Progenitor cell of endocrine pancreas (in vitro differentiated cells): ENCODE measurements at places on chromosomes 11 and 22.

- no peak for DNase-seq
Measured at GRCh38 chr22:29225422-29226090, 19.9 kb downstream of the EMID1 start.

- peak; percentile 3 for DNase-seq
Measured at GRCh38 chr22:49299821-49300231, 527.8 kb downstream of the BRD1 start.

- DNase-seq, result no peak
Measured at GRCh38 chr11:9756461-9756860, 92.6 kb downstream of the SWAP70 start.

GRCh38 chr11:19117760-19118097 is 761 bp downstream of the ZDHHC13 start:
- DNase-seq, result no peak

DNA sequence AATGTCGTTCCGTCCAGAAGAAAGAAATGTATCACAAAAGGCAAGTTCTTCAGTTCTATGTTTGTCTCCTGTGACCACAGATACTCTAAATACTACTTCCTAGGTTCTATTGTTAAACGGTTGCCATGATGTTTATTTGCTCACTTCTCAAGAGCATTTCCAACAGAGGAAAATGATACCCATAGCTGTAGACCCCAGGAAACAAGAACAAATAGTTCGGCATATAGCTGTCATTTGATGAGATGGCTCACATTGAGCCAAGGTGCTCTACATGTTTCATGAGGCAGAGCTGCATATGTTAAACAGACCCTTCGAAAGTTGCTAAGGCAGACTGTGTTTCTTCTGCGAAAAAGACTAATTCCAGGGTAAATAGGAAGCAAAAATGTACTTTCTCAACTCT is 15.4 kb upstream of the ANGPTL5 start:
- no peak for DNase-seq

- no peak for DNase-seq
Measured at GRCh38 chr11:79942646-79943045, 501.8 kb upstream of the TENM4 start.

GRCh38 chr11:60985991-60986915 is 14.8 kb downstream of the CD6 start:
- no peak for DNase-seq

DNA sequence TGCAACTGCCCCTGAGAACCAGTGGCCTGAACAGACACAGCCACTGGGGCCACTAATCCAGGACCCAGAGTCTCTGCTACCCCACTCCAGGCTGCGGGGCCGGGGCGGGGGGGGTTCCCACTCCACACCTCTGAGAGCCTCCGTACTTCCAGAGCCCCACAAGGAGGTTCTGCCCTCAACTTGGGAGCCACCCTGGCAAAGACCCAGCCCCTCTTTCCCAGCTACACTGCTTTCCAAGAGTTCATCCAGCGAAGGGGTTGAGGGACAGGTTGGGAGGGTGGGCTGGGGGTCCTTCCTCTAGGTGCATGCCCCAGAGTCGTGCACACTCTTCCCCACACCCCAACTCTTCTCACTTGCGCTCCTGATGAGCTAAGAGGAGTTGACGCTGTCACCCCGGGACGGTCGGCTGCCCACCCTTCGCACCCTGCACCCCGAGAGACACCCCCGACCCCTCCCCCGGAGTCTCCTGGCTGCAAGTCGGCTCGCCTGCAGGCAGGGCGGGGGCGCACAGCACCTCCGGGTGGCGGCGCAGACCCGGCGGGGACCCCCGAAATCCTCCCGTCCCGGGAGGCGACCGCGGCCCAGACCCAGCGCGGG is 531 bp downstream of the RAB3IL1 start:
- DNase-seq, result no peak

- no peak for DNase-seq
Measured at GRCh38 chr11:114396916-114397315, 3.4 kb downstream of the C11orf71 start.

DNA sequence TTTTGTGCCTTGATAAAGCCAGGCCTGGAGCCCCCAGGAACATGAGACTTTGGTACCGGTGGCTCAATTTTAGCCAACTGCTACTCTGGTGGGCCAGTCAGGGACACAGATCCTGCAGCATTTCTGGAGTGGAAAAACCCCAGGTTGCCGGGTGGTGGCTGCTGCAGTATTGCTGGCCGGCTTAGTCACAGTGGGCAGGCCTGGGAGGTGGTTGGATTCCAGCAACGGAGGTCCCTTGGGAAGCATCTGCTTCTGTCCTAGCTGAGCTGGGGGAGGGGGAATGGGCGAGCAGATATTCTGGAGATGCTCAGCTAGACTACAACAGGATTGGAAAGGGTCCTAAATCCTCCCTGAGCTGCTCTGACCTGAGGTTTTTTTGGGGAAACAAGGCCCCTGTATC is 31.6 kb upstream of the ACCSL start:
- DNase-seq, result no peak

- no peak for DNase-seq
Measured at GRCh38 chr11:7528514-7529049, 14.8 kb downstream of the PPFIBP2 start.

- no peak for DNase-seq
Measured at GRCh38 chr22:44020981-44021380, 3.1 kb upstream of the PARVB start.

DNA sequence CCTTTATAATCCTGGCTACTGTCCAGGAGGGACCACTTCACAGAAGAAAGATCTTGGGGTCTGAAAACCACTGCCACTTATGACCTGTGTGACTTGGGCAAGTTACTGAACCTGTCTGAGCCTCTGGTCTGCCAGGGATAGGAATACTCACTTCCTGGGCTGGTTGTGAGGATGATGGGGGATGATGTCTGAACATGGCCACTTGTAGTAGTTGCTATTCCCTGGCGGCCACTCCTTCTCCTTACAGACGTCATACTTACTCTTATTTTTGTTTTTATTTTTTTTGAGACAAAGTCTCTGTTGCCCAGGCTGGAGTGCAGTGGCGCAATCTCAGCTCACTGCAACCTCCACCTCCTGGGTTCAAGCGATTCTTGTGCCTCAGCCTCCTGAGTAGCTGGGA is 26.1 kb downstream of the CD82 start:
- DNase-seq, result no peak

- no peak for DNase-seq
Measured at GRCh38 chr11:115579181-115579825, 75.1 kb upstream of the CADM1 start.

DNA sequence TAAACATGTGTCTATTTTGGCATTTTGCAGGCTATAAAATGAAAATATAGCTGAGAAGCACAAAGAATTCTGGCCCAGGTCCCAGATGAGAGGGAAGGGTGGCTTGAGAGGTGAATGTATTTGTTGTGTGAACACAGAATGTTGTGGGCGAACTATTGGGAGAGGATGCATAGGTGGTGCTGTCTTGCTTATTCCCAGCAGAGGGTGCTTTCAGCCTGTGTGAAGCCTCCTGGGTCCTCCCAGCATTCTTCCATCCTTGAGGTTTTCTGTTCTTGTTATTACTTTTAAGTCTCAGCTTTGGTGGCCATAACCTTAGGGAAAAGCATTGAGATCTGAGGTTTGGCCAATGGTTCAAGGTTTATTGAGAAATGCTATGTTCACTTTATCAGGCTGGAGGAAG is 108.7 kb upstream of the SNX19 start:
- DNase-seq, result no peak

GRCh38 chr22:29747832-29748231 is 19.0 kb downstream of the ZMAT5 start:
- no peak for DNase-seq

DNA sequence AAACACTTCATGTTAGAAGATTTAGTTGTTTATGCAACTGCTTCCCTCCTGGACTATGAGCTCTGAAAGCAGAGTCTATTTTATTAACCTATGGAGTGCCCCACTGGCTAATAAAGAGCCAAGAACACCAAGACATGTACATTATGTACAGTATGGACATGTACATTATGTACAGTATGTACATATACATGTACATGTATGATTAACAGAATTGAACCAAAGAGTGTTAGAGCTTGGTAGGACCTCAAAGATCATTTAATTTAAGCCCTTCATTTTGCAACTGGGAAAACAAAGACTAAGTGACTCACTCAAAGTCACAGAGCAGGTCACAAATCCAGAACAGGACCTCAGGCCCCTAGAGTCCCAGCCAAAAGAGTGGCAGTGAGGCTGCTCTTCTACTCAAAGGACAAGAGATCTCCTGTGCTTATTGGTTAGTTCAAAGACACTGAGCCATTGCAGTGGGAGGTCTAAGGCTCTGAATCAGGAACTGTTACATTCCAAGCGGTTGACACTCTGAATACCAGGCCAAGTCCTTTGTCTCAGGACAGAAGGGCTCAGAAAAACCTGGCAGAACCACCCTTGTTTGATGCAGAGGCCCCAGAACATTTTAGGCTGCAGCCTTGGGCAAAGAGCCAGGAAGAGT is 103.8 kb downstream of the FAM168A start:
- DNase-seq, result no peak

- no peak for DNase-seq
Measured at GRCh38 chr22:25838960-25839741, 97.2 kb downstream of the MYO18B start.

DNA sequence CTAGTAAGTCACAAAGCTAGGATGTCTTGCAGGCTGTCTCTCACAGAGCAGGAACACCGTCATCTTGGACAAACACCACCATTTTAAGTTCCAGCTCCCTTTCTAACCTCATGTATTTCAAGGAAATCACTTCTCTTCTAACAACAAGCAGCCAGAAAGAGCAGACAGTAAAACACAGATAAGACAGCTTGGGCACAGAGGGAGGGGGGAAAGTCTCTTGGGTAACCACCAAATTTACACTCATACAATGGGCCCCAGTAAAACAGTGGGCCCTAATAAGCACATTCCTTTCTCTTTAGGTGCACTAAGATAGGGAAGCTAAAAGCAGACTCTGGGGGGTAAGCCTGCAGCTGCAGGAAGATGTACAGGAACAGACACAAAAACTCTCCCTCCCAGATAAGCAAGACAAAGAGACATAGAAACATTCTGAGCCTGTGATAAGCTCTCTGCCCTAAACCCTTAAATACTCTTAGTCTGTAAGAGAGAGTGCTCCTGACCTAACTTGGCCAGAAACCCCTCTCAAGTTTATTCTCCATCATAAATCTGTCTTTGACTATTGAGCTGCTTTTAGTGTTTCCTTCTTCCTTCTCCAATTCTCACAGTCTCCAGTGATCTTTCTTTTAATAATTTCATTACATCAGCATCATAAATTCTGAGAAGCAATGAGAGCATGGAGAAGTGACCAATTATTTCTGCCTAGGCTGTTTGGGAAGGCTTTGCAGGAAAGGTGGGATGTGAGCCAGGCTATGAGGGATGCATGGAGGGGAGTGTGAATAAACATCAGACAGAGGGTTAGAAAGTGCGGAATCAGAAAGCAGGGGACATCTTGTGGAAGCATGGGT is 7.4 kb downstream of the OR10D3 start:
- DNase-seq, result no peak

- no peak for DNase-seq
Measured at GRCh38 chr11:34397120-34397519, 39.3 kb upstream of the ABTB2 start.

GRCh38 chr22:35840302-35840739 is 122.6 kb downstream of the APOL5 start:
- peak; percentile 49 for DNase-seq

GRCh38 chr11:64138398-64138797 is 27.5 kb downstream of the MACROD1 start:
- no peak for DNase-seq

- DNase-seq, result peak; percentile 71
Measured at GRCh38 chr11:122505304-122506006, 150.1 kb upstream of the UBASH3B start.

DNA sequence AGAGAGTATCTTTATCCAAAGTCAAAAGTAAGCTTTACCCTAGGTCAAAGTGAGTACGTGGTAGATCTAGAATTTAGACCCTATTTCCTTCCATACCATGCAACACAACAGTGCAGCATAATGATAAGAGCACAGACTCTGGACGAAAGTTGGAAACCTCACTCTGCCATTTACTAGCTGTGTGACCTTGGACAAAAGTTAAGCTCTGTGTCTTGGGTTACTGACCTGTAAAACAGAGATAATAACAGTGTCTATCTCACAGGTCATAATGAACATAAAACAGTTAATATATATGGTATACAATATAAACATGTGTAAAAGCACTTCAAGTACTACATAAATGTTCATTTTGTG is 13.6 kb upstream of the CHRNA10 start:
- no peak for DNase-seq

DNA sequence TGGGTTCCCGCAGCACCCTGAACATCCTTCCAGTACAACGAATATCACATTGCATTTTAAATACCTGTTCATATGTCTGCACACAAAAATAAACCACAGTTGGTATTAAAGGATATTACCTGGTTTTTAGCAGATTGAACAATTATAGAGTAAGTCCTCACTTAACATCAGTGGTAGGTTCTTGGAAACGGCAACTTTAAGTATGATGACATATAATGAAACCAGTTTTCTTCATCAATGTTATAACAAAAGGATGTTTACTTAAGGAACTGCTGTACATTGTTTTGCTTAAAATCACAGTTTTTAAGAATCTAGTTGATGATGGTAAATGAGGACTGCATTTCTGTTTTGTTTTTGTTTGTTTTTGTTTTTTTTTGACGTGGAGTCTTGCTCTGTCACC is 28.0 kb downstream of the TRIM66 start:
- no peak for DNase-seq

DNA sequence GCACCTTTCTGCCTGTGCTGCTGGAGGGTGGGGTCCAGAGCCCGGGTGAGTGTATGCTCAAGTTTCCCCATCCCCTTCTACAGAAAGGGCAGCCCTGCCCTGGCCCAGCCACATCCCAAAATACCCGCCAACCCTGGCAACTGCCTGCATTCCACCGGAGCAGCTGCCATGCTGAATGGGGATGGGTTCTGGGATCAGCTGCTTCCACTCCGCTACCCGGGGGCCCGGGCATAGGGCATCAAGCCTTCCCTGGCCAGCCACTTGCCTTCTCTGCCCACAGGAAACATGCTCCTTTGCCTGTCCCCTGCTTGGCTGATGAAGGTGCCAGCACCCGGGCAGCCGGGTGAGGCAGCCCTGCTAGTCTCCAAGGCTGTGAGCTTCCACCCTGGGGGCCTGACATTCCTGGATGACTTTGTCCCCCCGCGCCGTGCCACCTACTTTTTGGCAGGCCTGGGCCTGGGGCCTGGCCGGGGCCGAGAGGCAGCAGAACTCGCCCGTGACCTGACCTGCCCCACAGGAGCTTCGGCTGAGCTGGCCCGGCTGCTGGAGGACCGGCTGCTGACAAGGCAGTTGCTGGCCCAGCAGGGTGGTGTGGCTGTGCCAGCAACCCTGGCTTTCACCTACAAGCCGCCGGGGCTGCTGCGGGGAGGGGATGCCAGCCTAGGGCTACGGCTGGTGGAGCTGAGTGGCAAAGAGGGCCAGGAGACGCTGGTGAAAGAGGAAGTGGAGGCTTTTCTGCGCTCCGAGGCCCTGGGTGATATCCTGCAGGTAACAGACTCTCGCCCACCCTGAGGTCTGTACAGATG is 3.2 kb downstream of the CARNS1 start:
- DNase-seq, result no peak

DNA sequence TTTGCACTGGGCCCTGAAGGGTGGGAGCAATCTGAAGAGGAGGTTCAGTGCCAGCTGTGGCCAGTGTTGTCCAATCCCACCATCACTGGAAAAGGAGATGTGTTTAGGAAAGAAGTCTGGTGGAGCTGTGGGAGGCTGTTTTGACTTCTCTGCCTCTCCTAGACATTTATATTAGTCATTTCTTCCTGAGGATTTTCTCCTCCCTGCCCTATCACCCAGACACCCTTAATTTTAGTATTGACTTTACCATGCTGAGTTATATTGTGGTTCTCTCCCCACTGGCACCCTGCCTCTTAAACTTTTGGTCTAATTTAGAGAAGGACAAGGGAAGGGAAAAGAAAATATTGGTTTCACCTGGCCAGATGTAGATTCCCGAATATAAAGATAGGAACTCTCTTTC is 159.1 kb downstream of the WNT11 start:
- DNase-seq, result no peak
